Thymus (tissue), 14 donors: ENCODE measurements at places on chromosomes 16 and 17. TPM values are rescaled to one million over a fixed set of nuclear protein-coding genes. Genes with fewer than 3 reads are reported as not detected.

Gene TNFRSF17
- total RNA-seq, result 3.3 TPM

- peak; percentile 8 for DNase-seq
Measured at GRCh38 chr16:77306075-77306474, 106.9 kb downstream of the SYCE1L start.

GRCh38 chr17:27049104-27049784 is 244.7 kb upstream of the WSB1 start:
- DNase-seq, result no peak

Gene KIF1C
- total RNA-seq, result 10.8 TPM

- DNase-seq, result peak; percentile 47
Measured at GRCh38 chr16:74309789-74310781, 13.5 kb downstream of the PSMD7 start.

Gene ARHGAP44
- total RNA-seq, result 0.61 TPM

Gene PHF23
- 51.6 TPM for total RNA-seq

GRCh38 chr16:8950580-8951077 is 13.1 kb downstream of the USP7 start:
- no peak for DNase-seq

GRCh38 chr17:4764595-4764994 is 7.1 kb upstream of the TM4SF5 start:
- DNase-seq, result no peak

- DNase-seq, result no peak
Measured at GRCh38 chr17:1031711-1032110, 34.8 kb downstream of the TIMM22 start.

Gene IRX3
- total RNA-seq, result 0.85 TPM

Gene HAGH
- 51.6 TPM for total RNA-seq

Gene ACSM2A
- total RNA-seq, result 0.05 TPM

- no peak for DNase-seq
Measured at GRCh38 chr17:29444589-29444988, 54.4 kb downstream of the TAOK1 start.

DNA sequence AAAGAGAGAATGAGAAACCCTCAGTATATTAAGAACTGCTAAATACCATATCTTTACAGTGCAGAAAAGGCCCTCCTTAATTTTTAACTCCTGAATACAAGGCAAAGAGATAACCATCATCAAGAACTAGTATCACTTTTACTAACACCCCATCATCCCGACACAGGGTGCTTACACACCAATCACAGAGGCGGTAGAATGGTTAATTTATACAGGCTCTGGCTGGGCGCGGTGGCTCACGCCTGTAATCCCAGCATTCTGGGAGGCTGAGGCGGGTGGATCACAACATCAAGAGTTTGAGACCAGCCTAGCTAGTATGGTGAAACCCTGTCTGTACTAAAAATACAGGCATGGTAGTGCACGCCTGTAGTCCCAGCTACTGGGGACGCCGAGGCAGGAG is 4.2 kb downstream of the PSMD12 start:
- no peak for DNase-seq

GRCh38 chr16:11408216-11408615 is 63.0 kb downstream of the RMI2 start:
- no peak for DNase-seq

- no peak for DNase-seq
Measured at GRCh38 chr16:88638323-88639230, at the start of gene IL17C. TSS of gene IL17C (plus strand) at chr16:88638572. CDS start at chr16:88638642, 70 bp downstream.
